ENCODE measurements at places on chromosomes 13 and 19.

- DNase-seq = no peak
These were observed 523.5 kb downstream of the MYO16 start for GRCh38 chr13:109152941-109153340.

DNA sequence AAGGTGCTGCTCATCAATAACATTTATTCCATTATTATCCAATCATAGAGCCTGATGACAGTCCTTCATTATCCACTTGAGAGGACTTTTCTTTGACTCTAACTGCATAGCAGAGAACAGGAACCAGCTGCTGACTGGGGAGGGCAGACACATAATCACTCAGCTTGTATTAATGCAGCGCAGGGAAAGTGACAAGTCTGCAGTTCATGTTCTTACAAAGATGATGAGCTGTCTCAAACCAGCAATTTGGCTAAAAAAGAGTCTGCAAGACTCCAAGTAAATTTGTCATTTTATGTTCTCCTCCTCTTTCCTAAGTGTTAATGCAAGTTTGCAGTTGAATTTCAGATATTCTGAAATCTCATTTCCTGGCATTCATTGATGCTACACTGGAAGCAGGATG, 40.0 kb upstream of the CBY2 start:
- no peak for DNase-seq

- DNase-seq = no peak
These were observed 2.4 kb downstream of the FOSB start for GRCh38 chr19:45469945-45470761.

- DNase-seq = no peak
These were observed 508 bp downstream of the ZBTB7A start for GRCh38 chr19:4066176-4066606.

DNA sequence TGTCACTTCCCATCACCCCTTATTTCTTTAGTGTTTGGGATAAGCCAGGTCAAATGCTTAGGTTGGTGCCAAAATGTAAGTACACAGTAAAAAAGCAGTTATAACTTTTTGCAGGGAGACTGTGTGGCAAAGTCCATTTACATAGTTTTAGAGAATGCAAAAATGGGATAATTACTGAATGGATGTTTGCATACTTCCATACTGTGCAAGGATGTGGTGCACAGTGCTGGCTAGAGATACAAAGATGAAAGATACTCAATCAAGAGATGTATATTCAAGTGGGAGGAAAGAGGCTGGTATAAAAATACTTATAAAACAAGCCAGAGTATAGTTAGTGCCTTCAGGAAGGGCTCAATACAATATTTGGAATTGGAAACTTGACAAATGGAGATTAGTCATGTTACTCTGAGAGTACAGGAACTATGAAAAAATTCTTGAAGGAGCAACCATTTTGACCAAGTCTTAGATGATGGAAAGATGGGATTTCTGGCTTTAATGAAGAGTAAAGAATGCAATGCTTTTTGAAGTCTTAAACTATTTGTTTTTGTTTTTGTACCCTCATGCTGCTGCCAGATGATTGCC, 8.0 kb downstream of the PDS5B start:
- no peak for DNase-seq

DNA sequence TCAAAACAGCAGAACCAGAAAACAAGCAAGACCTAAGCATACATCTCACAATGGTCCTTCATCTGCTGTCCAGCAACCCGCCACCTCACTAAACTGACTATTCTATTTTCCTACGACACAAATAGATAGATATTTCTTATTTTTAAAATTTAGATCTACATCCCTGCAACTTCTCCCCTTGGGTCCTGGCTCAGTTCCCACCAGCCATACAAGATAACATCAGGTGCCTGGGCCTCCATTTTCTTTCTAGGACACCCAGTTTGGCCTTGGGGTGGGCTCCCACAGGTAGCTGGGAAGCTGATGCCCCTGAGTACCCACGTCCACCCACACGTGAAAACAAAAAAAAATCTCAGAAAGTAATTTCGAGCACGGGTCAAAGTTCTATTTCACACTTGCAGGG, 47.6 kb downstream of the TGDS start:
- DNase-seq = no peak

- no peak for DNase-seq
These were observed 35.4 kb upstream of the MAP3K10 start for GRCh38 chr19:40155749-40156265.

GRCh38 chr19:49085868-49086232, 599 bp downstream of the SNRNP70 start:
- no peak for DNase-seq

DNA sequence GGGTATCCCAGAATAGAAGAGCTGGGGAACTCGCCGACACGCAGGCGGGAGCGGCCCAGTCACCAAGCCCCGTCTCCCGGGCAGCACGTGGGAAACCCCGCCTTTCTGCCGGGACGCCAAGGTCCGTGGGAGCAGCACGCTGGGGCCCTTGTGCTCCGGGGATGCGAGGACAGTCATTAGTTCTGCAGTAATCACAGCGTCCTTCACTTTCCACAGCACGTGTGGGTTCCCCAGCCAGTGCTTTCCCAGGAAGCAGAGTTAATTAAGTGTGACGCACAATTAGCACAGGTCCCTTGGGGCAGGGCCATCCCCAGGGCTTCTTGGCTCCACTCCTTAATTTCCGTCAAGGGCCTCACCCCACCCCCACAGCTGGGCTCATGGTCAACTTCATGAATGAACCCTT, 64.3 kb upstream of the C13orf46 start:
- no peak for DNase-seq

GRCh38 chr19:38944981-38945506, 14.3 kb downstream of the MRPS12 start:
- no peak for DNase-seq

GRCh38 chr13:95642028-95642621, 2.4 kb downstream of the DZIP1 start:
- no peak for DNase-seq

GRCh38 chr19:1554968-1555367, 13.2 kb downstream of the MEX3D start:
- DNase-seq = no peak

DNA sequence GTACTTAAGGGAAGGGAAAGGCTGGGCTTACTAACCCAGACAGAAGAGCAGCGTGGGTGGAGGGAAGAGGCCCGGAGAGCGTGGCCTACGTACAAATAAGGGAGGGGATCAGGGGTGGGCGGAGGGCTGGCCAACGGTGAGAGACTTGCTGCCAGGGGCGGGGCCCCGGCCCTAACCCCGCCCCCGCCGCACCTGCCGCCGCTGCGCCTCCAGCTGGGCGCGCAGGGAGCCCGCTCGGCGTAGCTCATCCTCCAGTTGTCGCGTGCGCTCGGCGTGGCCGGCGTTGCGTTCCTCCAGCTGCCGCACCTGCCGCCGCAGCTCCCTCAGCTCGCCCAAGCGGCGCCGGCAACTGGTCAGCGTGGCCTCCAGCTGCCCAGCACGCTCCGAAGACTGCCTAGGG, 5.7 kb downstream of the HOOK2 start:
- DNase-seq = no peak
